Cerebellar nuclear complex (tissue), 1 donor: ENCODE measurements at places on chromosomes 3 and 15.
A peak's percentile ranks its signal among the peaks of the same experiment; 100 is the strongest.

DNA sequence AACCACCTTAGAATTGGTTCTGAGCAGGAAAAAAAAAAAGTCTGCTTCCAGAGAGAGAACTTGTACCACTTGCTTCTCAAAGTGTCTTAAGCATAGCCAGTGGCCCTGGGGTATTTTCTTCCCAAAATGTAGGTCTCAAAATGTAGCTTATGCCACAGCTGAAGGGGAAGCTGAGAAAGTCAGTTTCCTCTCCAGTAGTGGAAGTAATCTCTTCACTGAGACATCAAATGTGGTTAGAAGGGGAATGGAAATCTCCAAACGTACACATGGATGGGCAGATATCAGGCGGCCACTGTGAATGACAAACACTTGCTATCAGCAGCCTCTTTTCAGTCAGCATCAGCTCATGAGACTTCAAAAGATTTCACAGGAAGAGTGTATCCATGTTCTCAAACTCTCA, 841.2 kb downstream of the TUSC7 start:
- DNase-seq, result no peak

DNA sequence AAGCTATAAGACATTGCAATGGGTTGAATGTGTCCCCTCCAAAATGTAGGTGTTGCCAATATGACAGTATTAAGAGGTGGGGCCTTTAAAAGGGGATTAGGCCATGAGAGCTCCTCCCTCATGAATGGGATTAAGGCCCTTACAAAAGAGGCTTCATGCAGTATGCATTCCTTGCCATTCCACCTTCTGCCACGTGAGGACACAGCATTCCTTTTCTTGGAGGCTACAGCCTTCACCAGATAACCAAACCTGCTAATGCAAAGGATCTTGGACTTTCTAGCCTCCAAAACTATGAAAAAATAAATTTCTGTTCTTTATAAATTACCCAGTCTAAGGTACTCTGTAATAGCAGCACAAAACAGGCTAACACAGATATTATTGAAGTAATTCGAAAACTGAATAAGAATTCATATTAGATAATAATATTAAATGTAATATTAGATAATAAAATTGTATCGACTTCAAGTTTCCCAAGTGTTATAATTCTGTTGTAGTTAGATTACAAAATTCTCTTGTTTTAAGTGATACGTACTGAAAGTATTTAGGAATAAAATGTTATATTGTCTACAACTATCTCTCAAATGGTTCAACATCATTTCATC, 29.4 kb upstream of the ATP8B4 start:
- DNase-seq, result no peak

GRCh38 chr15:96125721-96126415, 204.6 kb upstream of the NR2F2 start:
- no peak for DNase-seq

DNA sequence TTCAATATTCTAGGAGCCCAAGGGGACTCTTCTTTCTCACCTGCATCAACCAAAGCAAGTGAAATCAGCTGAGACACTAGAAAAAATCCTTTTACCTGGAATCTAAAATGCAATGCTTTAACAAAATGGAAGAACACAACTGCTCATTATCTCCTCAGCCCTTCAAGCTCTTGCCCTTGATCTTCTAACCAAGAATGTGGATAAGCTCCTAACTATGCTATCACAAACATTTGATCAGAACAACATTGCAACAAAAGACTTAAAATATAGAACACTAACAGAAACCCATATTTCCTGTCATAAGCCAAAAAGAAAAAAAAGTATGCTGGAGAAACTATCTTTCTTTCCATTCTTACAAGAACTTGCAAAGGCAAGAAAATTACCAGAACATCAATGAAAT, 12.6 kb downstream of the RBM15B start:
- no peak for DNase-seq

- DNase-seq, result peak; percentile 33
Observed at GRCh38 chr3:120418866-120419490, 31.8 kb downstream of the FSTL1 start.

DNA sequence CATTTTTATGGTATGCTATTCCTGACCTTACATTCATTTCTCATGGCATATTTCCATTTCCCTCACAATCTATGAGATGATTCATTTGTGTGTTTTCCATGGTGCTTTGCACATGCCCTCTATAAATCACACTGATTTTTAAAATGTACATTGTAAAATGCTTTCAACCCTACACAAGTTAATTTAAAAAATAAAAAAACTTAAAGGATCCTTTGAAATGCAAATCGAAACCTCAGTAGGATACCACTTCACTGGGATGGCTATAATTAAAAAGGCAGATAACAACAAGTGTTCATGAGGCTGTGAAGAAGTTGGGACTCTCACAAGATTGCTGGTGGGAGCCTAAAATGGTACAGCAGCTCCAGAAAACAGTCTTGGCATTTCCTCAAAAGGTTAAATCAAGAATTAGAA, 83.5 kb downstream of the FMN1 start:
- DNase-seq, result no peak

DNA sequence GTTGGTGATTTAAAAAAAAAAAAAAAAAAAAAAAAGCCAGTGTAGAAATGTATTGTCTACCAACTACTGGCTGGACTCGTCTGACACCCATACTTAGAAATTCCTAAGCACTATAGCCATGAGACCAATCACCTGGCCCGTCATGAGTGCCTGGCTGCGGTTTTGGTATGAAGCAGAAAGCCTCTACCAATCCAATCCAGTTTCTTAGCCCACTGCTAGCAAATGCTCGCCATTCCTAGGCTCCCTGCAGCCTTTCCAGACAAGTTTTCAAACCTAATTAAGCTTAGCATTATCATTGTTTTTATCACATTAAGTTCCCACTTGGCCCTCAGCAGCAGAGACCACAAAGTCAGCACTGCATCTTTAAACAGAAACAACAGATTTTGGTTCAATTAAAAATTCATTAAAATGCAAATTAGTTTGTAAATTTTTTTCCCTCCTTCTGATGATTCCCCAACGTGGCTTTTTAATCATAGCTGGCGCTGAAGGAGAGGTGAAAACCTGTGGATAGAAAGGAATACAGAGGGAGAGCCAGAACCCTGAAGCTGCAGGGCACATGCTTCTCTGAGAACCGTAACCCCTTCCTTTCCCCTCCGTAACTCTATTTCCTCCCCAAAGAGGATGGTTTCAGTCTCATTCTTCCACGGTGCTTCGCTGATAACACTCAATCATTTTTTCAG, 32.2 kb upstream of the ST8SIA2 start:
- DNase-seq, result no peak

DNA sequence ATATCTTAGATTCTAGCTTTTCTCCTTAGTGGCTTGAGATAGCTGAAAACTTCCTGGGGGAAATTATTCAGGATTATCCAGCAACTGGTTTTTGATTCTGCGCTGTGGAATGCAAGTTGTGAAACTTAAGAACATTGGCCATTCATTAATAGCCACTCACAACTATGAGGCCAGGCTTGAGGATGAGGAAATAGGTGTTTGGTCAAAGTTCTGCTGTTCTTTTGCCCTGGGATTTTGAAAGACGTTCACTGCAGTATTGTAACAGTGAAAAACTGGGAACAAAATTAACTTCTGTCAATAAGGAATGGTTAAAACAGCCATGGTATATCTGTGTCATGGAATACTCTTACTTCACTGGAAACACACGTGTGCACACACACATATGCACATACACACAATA, 44.1 kb downstream of the CTXND1 start:
- DNase-seq, result no peak

DNA sequence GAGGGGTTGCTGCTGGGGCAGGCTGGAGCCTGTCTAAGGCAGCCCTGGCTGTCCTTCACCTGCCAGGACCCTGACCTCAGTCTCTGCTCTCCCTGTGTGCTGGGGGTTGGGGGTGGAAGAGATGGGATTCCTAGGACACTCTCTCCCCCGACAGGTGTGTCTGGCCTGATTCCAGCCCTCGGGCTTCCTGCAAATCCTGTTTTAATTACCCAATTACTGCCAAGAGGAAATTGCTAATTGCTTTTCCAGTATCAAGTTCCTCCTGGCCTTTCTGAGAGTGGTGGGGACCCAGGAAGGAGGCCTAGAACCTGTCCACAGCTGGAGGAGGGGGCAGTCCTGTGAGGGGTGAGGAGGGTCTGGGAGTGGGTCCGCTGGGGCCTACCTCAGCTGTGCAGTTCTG, 15.8 kb downstream of the PLXNA1 start:
- no peak for DNase-seq

DNA sequence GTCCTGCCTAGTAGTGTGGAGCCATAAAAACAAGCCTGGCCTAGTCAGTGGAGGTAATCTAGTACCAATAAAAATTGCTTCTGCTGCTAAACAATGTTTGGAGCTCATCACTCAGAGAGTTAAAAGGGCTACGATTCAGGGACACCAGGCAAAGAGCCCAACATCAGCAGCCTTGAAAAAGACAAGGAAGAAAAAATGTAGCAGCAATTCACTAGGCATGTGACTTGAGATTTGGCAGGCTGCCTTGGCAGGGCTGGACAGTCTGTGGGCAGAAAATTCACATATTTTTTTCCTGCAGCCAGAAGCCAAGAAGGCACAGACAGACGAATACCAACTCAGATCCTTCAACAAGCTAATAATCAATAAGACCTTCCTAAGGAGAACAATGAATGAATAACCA, 47.2 kb downstream of the IGSF11 start:
- no peak for DNase-seq

DNA sequence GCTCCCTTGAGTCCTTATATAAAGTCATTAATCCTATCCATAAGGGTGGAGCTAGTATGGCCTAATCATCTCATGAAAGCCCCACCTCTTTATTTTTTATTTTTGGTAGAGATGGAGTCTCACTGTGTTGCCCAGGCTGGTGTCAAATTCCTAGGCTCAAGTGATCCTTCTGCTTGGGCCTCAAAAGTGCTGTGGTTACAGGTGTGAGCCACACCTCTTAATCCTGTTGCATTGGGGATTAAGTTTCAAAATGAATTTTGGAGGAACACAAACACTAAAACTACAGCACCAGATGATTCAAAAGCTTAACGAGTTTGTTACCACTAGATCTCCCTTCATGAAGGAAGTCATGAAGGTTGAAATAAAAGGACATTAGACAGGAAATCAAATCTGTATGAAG, 27.7 kb downstream of the RAB7A start:
- DNase-seq, result no peak

- no peak for DNase-seq
Observed at GRCh38 chr15:63146684-63147083, 10.6 kb downstream of the RPS27L start.
